NCI-H774 (cell line): ENCODE measurements at places on chromosomes 5 and 9.

- DNase-seq, result no peak
Measured at GRCh38 chr9:89592963-89593726, 11.7 kb upstream of the GADD45G start.

- DNase-seq, result no peak
Measured at GRCh38 chr9:16398691-16399090, 471.8 kb downstream of the BNC2 start.

GRCh38 chr9:136002215-136002614 lies 41.0 kb upstream of the UBAC1 start:
- DNase-seq, result no peak

DNA sequence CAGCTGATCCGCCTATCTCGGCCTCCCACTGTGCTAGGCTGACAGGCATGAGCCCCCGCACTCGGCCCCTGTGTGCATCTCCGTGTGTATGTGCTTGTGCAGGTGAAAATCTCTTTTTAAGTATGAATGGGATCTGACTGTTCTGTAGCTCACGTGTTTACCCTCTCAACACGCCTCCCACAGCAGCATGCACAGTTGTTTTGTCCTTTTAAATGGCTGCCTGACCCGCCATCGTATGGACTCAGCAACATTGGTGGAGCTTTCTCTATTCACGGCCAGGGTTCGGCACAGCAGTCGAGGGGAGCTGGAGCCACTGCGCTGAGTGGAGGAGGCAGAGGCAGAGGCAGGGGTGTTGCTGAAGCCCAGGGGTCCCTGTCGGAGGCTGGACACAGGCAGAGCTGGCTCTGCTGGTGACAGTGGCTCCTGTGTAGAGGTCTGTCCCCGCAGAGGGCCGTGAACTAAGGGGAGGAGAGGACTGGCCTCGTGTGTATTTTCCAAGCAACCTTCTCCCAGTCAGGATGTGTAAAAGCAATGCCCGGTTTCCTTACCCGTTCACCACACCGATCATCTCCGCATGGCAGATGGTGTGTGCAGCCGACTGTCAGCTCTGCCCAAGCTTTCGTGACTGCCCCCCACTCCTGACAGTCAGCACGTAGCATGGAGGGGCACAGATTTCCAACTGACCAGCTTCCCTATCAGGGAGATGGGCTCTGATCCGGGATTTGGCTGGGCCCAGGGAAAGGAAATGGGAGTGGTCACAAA lies 37.3 kb downstream of the MRPL36 start:
- DNase-seq, result no peak

DNA sequence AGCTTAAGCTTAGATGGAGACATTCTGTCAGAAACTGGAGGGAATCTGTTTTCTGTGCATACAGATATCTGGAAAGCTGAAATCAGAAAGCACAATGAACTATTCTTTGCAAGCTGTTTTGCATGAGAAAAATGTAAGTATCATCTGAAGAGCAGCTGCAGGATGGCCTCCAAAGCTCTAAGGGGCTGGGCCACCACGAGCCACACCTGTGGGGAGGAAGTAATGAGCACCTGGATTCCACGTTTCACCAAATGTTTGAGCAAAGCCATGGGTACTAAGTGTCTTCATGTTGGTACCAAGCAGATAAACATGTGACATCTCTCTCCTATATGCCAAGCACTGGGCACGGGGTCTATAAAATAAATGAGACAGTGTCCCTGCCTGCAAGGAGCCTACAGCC lies 199.3 kb downstream of the TTLL11 start:
- DNase-seq, result no peak

GRCh38 chr5:2023196-2023595 lies 140.5 kb upstream of the IRX4 start:
- no peak for DNase-seq

GRCh38 chr5:167918813-167919483 lies 372.5 kb upstream of the WWC1 start:
- DNase-seq, result no peak

DNA sequence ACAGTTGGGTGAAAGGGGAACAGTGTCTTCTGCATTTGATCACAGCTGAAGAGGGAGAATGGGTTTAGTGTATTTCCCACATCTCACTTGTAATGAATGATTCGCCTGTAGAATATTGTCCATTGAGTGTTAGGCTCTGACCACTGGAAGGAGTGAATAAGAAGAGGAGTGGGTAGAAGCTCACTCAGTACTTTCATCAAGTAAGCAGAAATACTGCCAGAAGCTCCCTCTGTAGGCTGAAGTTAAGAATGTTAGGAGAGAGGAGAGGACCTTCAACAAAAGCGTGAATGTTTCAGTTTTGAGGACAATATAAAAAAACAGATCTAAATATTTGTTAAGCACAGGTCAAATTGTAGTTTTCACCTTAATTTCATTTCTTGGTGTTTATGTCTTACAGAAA lies 27.5 kb downstream of the FSD1L start:
- no peak for DNase-seq

- DNase-seq, result peak; percentile 26
Measured at GRCh38 chr5:142690667-142691066, 4.8 kb upstream of the FGF1 start.

DNA sequence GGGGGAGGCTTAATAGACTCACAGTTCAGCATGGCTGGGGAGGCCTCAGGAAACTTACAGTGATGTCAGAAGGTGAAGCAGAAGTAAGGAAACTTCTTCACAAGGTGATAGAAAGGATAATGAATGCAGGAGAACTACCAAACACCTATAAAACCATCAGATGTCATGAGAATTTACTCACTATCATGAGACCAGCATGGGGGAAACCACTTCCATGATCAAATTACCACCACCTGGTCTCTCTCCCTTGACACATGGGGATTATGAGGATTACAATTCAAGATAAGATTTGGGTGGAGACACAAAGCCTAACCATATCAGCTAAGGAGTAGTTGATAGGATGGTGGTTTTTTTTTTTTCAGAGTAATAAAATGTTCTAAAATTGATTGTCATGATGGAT lies 201.8 kb downstream of the CDH12 start:
- no peak for DNase-seq

GRCh38 chr5:72394688-72395087 lies 74.5 kb downstream of the PTCD2 start:
- no peak for DNase-seq

DNA sequence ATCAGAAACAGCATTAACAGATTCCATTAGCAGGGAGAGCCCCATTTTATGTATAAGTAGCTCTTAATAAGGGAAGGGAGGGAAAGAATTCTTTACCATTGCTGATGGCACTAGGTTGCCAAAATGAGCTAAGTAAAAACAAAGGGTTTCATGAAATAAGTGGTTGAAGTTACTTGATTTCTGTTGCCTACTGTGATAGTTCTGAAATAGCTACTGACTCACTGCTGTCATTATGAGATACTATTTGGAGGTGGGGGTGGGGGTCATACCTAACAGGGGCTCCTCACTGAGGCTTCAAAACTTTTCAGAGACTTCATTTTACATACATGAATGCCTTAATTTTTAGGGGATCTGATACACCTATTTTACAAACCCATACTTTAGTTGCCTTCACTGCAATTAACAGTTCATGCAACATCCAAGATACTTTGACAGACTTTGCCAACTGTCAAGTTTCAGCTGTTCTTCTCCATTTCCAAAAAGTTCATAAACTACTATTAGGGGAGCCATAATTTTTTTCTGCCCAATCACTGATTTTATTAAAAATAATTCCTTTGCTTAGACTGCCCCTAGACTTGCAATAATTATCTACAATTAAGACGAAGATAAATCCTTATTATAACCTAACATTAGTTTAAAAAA lies 4.6 kb downstream of the HOMER1 start:
- DNase-seq, result no peak

GRCh38 chr5:151030379-151030778 lies 10.0 kb downstream of the GPX3 start:
- no peak for DNase-seq

- DNase-seq, result no peak
Measured at GRCh38 chr5:86797677-86798076, 179.9 kb downstream of the COX7C start.

- DNase-seq, result no peak
Measured at GRCh38 chr5:166433679-166434078, 1857.8 kb upstream of the WWC1 start.

DNA sequence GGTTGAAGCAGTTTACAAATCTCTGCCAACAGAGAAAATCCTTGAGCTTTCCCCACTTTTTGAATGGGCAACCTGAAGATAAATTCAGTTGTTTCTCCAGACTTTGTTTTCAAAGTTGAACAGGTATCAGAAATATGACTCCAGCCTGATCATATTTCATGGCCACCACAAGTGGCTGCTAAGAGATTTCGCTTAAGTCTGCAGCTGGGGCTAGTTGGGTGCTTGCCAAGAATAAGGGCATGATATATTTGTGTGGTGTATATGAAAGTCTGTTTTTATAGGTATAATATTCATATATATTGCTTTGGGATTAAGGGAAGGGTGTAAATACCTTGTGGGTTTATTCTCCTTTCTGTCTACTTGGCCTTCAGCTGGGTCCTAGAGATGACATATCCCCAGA lies 168.4 kb upstream of the GDNF start:
- DNase-seq, result no peak

GRCh38 chr5:132953710-132954109 lies 9.7 kb downstream of the AFF4 start:
- DNase-seq, result no peak

- no peak for DNase-seq
Measured at GRCh38 chr9:98356953-98357690, 101.7 kb upstream of the TBC1D2 start.

DNA sequence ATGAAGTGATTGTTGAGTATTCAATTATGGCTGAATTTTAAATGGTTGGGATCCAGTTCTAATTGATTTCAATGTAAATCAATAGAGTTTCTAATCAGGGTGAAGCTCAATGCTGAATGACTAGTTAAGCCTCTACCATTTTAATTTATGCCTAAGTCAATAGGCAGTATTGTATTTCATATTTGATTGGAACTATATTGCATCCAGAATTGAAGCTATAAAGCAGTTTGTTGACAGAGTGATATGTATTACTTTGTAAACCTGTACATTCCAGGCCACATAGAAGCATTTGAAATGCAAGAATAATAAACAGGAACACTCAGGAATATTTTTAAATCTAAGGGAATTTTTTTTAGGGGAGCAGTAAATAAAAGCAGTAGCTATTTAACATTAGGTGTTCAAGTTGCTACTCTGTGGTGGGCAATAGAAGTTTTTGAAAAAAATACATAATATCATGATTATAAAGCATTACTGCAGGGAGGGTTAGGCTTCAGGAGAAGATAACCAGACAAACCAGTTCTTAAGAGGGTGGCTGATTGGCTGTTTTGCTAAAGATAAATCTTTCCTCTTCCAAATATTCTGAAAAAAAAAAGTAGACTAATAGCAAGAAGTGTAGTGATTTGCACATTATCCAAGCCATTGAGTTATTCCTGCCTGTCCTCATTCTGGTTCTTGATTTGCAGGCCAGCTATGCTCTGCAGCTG lies 492.0 kb upstream of the MEF2C start:
- peak; percentile 11 for DNase-seq

DNA sequence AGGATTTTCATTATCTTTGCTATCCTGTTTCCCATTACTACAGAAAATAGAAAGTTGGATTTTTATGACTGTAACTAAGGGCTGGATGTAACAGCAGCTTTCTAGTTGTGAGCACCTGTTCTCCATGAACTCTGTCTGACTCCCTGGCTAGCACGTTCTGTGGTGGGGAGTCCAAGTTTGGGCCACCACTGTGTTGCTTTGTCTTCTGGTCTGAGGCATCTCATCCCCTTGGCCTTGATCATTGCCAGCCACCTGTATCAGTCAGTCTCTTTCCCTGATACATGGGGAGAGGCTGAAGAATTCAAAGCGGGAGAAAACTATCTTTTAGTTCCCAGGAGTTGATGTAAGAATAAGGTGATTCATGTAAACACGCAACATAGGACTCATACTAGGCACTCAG lies 33.4 kb downstream of the WDR70 start:
- DNase-seq, result no peak

DNA sequence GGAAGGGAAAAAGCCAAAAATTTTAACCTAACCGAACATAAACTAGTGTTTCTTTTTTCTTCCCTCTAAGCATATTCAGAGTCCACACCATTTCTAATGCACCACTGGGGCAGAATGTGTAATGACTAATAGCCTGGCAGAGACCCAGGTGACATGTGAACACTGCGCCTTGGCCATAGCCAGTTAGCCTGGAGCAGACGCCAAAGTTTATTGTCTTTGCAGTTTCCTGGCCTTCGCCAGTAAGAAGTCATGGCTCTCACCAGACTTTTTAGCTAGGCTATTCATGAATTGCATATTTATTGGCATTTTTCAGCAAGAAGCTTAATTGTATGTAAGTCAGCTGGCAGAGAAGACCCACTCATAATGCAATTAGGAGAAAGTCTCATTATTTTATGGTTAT lies 182.8 kb upstream of the SLC27A6 start:
- DNase-seq, result no peak

GRCh38 chr9:92147030-92147851 lies 32.0 kb upstream of the SPTLC1 start:
- DNase-seq, result peak; percentile 40

GRCh38 chr5:121086671-121087070 lies 622.6 kb downstream of the PRR16 start:
- no peak for DNase-seq

DNA sequence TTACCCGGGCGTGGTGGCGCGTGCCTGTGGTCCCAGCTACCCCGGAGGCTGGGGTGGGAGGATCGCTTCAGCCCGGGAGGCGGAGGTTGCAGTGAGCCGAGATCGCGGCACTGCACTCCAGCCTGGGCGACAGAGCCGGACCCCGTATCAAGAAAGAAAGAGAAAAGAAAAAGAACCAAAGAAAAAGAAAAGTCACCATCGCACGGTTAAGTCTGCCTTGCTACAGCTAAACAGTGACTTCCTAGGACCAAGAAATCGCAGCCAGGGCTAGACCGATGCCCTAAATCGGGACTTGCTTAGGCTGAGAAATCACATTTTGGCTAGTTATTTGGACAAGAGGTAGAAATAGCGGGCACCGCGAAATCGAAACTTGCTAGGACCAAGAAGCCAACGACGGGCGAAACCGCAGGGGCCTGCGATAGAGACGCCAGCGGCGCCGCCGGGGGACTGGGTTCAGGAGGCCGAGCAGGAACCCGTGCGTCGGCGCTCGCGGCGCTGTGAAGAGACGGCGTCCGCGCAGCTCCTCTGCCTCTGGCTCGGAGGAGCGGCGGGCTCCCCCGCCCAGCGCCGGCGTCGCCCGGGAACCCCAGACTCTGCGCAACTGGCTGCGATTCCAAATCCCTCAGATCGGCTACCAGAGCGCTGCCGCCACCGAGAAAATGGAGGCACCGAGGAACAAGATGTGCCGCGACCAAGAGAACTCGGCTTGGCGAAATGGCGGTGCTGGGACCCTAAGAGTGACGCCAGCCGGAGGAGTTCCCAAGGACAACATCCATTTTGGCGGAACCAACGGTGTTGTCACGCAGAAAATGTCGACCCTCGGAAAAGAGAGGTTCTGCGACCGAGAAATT lies 26.1 kb upstream of the ANXA2R start:
- peak; percentile 80 for DNase-seq
